Pulmonary artery endothelial cell (primary cell): ENCODE measurements at places on chromosomes 7 and 10. TPM values are rescaled to one million over a fixed set of nuclear protein-coding genes. Genes with fewer than 3 reads are reported as not detected.

CLRN3 gene
- 0.11 TPM in 1 of 2 replicates, not detected in the other for total RNA-seq

DNA sequence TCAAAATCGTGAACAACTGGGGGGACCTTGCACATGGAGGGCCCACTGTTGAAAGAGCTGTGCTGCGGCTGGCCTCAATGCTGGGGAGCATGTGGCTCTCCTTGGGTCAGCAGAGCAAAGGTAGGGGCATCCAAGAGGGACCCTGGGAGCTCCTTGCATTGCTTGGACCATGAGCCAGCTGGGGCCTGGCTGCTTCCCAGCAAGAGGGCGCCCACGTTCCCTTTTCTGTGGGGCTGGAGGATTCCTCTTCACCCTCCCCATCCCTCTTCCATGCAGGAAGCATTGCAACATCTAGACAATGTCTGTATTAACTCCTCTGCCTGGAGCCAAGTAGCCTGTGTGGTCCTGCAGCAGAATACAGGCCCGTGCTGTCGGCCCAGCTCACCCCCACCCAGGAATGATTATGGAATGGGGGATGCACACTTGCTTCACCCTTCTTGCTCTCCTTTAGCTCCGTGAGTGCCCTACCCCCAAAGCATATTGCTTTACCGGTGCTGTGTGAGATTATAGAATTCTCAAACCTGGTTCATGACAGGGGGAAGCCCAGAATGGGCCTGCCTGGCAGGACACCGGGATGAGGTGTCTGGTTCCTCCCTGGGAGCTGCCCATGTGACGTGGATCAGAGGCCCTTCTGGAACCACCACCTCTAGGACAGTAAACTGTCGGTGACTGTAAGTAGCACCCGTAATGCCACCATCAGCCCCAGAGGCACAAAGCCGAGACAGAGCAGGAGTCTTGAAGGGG lies 61.9 kb downstream of the SYPL1 start:
- no peak for DNase-seq

GRCh38 chr7:17530741-17531421 lies 232.4 kb downstream of the AHR start:
- DNase-seq: no peak

DNA sequence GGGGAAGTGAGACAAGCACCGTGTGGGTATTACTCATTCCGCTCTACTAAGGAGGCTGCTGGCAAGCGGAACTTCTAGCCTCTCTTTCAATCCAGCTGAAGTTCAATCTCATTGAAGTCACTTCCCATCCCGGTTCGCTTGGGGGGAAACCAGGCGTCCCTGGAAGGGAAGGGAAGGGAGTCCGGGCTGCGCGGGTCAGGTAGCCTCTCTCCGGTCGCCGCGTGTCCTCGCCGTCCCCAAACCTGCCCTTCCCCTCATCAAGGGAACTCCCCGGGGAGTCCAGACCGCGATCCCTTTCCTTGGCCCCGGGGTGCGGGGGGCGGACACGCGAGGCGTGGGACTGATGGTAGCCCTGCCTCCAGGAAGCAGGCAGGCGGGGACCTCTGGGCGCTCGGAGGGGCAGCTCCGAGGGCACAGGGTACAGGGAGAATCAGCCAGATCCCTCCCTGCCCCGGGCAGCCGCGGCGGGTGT lies 598 bp upstream of the ZEB1 start:
- DNase-seq: peak; percentile 69

DNA sequence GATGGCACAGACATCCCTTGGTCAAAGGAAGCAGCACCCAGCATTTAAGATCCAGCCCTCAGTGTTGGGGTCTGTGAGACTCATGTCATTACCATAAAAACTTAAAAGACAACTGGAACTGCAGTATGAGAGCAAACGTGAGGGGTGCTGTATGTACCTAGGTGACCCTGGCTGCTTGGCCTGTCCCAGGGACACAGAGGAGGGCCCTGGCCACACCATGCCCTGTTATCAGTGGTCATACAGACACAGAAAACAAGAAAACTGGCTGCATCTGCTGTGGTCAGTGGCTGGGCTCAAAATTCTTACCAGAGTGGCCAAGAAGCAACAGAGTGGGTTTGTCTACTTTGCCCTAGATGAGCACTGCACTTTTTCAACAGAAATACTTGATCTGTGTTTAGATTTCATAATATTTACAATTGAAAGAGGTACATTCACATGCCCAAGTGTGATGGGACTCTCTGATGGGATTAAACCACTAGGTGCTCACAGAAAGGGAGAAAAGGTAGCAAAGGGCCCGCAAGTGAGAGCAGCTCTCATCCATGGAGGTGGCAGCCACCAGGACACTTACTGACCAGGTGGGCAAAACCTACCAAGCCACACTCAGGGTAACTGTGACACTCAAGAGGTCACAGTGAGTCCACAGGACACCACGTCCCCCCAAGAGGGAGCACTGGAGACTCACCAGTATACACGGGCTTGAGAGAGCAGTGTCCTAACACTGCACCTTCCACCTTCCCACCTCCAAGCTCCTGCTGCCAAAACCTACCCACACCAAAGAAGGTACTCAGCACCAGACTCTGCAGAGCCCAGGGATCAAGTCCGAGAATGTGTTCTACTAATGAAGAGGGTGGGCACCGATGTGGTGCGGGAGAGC lies 68.1 kb upstream of the CAMK2B start:
- no peak for DNase-seq

DNA sequence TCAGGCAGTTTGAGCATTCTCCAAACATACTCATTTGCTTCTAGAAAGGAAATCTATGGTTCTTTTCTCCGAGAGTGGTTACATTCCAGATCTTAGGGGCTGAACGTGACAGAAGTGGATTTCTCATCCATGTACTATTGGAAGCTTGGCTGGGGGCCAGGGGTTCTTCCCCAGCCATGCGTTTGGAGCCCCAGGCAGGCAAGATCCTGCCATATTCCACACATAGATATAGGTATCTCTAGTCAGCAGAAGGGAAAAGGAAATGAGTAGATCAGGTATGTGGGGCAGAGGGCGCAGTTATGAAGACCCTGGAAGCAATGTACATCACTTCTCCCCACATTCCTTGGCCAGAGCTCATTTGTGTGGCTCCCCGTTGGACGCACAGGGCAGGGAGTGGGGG lies 299.8 kb downstream of the CCDC3 start:
- peak; percentile 43 for DNase-seq

DNA sequence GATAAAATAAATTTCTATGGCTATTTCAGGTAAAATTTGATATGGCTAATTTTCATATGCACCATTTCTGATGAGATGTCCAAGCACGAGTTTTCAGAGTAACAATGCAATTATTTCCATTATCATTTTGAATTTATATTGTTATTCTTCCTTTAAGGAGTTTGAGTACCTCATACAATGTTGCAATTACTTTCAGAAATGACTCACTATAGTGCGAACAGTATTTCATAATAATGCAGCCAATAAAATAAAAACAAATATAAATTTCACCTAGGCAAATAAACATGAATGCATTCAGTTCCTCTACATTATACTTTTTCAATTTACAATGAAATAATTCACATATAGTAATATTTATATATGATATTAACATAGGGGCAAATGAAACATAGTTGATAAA lies 78.8 kb upstream of the LRRN3 start:
- no peak for DNase-seq
